NCI-H774 (cell line): ENCODE measurements at places on chromosomes 2 and 18.
A peak's percentile ranks its signal among the peaks of the same experiment; 100 is the strongest.

- DNase-seq, result no peak
Measured at GRCh38 chr2:233901884-233902283, 15.3 kb upstream of the TRPM8 start.

DNA sequence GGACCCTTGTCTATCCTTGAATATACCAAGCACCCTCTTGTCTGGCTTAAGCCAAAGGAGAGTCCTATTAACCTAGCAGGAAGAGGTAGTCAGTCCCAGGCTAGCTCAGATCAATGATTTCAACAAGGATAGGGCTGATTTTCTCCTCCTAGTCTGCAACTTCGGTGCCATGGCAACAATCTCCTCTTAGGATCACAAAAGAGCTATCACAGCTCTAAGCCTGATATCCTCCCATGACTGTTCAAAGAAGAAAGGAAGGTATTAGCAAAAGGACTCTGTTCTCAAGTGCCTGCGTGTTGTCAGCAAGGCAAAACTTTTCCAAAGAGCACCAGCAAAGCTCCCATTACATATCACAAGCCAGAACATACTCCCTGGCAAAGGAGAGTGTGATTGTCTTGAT lies 58.7 kb upstream of the DDX18 start:
- DNase-seq, result no peak

GRCh38 chr2:238225911-238226697 lies 13.7 kb downstream of the HES6 start:
- no peak for DNase-seq

- DNase-seq, result no peak
Measured at GRCh38 chr2:70468878-70469277, 84.7 kb downstream of the TGFA start.

GRCh38 chr18:21851327-21851961 lies 110.9 kb downstream of the MIB1 start:
- DNase-seq, result no peak

DNA sequence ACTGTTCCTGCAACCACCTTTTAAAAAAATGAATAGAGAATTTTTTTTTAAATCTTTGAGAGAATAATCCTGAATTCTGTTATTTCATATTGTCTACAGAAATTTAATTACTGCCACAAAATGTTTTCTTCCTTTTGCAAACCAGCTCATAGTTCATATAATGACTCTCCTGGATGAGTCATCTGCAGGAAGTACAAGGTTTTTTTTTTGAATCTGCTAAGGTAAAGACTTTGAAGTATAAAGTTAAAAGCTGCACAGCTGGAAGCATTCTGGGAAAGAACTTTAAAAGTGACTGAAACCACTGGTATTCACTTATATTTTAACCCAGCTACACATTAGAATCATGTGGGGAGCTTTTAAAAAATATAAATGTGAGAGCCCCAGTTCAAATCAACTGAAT lies 25.4 kb downstream of the SESTD1 start:
- DNase-seq, result no peak

GRCh38 chr2:209525834-209526281 lies 102.0 kb downstream of the MAP2 start:
- no peak for DNase-seq

GRCh38 chr2:176128982-176129796 lies at the start of gene HOXD8:
Gene HOXD8, plus strand, starts transcription at chr2:176129705. Its CDS starts 662 bp downstream, at chr2:176130367.
- peak; percentile 34 for DNase-seq

DNA sequence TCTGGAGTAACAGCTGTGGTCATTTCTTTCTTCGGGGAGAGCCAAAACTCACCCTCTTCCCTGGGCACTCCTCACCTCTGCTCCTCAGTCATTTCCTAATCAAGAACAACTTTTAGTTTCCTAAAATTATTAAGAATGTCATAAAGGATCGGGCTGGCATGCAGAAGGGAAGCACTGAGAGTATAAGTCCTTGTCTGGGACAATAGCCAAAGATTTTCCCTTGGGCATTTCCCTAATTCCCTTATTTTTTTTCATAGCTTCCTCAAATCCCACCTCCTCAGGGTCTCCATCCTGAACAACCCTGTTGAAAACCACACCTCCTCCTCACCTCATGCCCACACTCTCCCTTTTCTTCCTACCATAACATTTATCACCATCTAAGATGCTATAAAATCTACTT lies 115.0 kb downstream of the MREG start:
- no peak for DNase-seq

GRCh38 chr18:63120620-63121019 lies 198.9 kb downstream of the BCL2 start:
- no peak for DNase-seq

DNA sequence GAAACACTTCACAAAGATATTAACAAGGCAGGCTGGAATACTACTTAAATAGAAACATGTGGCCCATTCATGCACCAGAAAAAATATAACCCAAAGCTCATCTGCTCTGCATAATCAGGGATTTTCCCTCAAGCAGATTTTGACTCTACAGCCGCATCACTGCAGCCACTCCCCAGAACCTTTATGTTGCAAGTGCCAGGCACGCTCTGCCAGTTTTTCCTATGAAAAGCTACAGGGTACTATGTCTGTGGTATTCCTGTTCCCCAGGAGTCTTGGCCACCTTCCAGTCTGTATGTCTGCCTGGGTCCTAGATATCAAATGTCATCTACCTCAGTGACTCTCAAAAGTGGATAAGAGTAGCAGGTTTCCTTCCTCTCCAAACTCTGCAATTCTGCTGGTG lies 3.8 kb downstream of the COA5 start:
- DNase-seq, result no peak

DNA sequence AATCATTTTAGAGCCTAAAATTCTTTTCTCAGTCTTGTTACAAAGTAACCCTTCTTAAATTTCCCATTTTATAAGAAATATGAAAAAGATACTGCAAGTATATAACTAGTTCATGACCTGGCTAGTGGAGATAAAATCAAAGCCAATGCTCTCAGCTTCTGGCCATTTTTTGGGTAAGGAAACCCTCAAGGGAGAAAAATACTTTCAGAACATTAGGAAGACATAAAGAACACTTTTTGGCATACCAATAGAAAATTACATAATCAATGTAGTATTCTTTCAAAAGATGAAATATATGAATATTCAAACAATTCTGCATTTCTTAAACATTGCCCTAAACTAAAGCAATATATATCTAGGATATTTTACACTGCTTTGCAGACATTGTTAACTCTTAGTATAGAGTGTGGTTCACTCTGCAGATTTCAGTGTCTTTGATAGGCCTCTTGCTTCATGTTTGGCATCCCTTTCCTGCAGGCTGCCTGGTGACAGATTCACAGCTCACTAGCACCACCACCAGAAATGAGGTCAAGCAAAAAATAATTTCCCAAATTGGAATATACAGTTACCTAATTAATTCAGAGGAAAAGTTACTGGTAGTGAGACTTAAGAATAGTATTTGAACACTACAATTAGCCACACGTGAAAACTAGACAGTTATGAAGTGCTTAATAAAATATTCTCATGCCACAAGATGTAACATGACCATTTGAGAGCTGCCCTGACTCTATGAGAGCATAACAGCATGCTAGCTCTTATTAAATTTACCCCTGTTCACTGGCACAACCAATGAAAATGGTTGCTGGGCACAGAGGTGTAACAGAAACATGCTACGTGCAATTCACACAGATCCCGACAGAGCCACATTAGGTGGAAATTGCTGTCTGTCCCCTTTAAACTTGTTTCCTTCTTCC lies 36.0 kb downstream of the PAIP2B start:
- DNase-seq, result no peak

DNA sequence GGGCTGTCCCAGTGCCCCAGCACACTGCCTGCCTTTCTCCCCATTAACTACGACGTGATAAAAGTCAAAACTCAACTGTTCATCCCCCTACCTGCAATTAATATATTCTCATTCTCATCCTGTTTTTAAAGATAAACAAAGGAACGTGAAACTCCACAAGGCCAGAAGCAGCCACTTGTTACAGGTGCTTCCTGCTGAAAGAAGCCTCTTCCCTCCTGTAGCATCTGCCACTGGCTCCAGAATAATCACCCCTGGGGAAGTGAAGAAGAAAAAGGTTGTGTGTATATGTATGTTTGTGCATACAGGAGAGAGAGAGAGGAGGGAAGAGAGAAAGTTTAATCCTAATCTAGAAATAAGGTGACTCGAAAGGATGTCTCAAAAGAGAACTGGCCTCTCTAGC lies 27.1 kb downstream of the KIAA2012 start:
- DNase-seq, result no peak

DNA sequence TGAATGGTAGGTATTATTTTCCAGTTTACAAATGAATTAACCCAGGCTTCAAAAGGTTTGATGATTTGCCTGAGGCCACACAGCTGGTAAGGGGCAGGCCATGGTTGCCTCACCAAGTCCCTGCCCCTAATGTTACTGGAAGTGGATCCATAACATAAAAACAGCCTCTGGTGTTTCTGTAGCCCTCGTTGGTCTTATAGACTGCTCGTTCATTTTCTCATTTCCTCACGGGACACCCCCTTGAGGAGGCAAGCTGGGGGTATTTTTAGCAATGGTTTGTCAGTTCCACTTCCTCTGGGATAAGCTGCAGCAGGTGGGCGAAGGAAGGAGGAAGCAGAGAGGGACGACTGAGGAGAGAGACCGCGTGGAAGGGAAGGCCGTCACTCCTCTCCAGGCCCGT lies 32.9 kb upstream of the NDUFV2 start:
- no peak for DNase-seq

GRCh38 chr2:224041554-224041953 lies 2.5 kb upstream of the SERPINE2 start:
- DNase-seq, result no peak

DNA sequence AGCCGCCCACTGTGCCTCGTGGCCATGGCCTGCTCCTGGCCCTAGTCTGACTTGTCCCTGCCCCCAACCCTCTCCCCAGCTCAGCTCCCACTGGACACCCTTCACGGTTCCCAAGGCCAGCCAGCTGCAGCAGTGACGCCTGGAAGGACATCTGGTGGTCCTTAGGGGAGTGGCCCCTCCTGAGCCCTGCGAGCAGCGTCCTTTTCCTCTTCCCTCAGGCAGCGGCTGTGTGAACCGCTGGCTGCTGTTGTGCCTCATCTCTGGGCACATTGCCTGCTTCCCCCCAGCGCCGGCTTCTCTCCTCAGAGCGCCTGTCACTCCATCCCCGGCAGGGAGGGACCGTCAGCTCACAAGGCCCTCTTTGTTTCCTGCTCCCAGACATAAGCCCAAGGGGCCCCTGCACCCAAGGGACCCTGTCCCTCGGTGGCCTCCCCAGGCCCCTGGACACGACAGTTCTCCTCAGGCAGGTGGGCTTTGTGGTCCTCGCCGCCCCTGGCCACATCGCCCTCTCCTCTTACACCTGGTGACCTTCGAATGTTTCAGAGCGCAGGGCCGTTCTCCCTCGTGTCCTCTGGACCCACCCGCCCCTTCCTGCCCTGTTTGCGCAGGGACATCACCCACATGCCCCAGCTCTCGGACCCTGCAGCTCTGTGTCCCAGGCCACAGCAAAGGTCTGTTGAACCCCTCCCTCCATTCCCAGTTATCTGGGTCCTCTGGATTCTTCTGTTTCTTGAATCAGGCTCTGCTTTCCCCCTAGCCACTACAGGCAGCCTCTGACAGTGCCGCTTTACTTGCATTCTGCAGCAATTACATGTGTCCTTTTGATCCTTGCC lies 35.8 kb downstream of the ANO7 start:
- no peak for DNase-seq

GRCh38 chr2:217900010-217900779 lies 102.6 kb downstream of the TNS1 start:
- peak; percentile 55 for DNase-seq

DNA sequence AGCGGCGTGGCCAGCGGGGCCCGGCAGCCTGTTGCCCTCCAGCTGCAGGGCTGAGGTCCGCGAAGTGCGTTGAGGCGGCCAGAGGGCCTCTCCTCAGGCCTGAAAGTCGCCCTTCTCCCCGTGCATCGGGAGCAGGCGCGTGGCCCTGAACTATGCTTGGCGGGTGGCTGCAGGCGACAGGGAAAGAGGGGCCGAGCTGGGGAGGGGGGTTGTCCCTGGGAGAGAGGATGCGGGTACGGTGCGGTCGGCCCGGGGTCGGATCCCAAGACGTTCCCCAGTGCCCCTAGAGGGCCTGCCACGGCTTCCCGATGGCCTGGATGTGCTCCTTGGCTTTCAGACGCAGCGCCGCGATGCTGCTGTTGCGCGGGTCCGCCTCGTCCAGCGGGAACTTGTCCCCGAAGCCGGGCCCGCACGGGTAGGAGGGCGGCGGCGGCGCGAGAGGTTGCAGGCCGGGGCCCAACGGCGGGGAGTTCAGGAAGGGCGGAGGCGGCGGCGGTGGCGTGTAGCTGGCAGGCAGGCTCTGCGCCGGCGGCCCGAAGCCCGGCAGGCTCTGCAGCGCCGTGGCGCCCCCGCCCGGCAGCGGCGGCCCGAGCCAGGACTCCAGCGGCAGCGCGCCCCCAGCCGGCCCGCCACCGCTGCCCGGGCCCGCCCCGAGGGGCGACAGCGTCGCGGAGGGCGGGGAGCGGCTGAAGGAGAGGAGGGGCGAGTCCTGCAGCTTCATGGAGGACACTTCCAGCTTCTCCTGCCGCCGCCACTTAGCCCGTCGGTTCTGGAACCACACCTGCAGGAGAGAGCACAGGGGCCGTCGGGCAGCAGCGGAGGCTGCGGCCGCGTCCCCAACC lies 4.3 kb downstream of the RAX start:
- DNase-seq, result peak; percentile 72

DNA sequence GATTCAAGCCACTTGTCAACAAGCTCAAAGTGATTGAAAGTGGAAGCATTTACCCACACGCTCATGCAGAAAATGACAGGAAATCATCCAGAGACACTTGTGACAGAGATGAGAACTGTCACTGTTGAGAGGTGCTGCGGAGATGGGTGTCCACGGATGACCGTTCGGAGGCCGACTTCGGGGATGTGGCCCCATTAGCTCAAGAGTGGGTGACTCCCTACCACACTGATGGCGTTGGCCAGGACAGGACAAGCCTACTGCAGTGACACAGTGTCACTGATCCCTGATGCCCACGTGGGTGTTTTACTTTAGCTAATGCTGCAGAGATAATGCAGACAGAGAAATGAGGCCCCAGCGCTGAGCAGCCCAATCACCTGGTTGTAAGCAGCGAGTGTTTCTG lies 81.5 kb upstream of the YWHAQ start:
- DNase-seq, result no peak

GRCh38 chr2:43758739-43759138 lies 15.1 kb upstream of the DYNC2LI1 start:
- DNase-seq, result no peak

DNA sequence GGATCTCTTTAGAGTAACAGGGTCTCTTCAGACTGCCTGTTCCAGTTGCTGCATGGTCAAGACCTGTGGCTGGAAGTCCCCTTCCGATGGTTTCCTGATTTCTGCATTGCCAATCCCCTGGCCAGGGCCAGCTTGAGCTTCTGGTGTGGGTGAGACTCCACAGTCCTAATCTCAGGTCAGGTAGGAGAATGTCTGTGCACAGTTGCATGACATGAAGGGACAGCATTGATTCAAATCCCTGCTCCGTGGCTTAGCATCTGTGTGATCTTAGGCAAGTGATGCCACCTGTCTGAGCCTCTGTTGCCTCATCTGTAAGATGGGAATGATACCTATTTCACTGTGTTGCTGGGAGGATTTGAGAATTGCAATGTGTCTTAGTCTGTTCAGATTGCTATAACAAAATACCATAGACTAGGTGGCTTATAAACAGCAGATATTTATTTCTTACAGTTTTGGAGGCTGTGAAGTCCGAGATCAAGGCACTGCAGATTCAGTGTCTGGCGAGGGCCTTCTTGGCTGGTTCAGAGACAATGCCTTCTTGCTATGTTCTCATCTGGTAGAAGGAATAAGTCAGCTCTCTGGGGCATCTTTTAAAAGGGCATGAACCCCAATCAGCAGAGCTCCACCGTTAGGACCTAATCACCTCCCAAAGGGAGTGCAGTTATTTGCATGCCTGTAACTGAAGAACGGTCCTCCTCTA lies 66.2 kb downstream of the ATOH8 start:
- DNase-seq, result no peak

GRCh38 chr2:66463206-66463755 lies 28.4 kb downstream of the MEIS1 start:
- DNase-seq, result no peak
